ENCODE measurements at places on chromosomes 16 and 17.

- DNase-seq, result no peak
Measured at GRCh38 chr16:82852388-82853008, 225.7 kb downstream of the CDH13 start.

DNA sequence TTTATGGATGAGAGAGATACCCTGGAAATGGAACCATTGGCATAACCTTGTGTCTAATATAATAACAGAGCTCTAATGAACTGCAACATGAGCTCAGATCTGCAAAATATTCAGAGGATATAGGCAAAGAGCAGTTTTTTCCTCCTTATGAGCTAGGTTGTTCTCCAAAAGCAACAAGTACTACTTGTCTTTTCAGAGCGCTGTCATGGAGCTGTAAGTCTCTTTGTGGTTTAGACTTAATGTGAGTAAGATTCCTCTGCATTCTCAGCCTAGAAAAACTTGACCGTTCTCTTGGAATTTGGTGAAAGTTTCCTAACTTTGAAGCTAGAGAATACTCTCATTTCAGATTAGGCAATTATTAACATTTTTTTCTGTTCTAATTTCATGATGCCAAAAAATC lies 85.2 kb downstream of the FTO start:
- no peak for DNase-seq

- no peak for DNase-seq
Measured at GRCh38 chr17:48129981-48130380, 22.4 kb downstream of the SNX11 start.

DNA sequence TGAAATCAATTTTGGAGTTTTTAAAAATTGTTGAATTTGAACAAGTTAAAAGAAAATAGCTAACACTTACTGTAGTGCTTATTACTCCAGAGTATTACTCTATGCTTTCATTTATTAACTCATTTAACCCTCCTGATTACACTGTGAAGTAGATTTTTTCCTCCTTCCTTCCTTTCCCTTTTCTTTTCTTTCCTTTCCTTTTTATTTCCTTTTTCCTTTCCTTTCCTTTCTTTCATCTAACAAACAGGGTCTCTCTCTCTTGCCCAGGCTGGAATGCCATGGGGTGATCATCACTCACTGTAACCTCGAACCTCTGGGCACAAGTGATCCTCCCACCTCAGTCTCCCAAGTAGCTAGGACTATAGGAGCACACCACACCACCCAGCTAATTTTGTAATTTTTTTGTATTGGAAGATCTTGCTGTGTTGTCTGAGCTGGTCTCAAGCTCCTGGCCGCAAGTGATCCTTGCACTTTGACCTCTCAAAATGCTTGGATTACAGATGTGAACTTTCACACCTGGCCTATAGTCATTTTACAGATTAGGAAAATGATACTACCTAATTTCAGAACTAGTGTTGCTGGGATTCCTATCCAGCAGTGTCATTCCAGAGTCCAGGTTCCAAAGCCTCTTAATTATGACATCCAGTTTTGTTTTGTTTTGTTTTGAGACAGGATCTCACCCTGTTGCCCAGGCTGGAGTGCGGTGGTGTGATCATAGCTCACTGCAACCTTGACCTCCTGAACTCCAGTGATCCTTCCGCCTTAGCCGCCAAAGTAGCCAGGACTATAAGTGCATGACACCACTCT lies 59.9 kb downstream of the TAOK1 start:
- DNase-seq, result no peak
